ENCODE measurements at places on chromosomes 4 and X.

GRCh38 chrX:31074522-31074921, 2.7 kb upstream of the FTHL17 start:
- no peak for DNase-seq

DNA sequence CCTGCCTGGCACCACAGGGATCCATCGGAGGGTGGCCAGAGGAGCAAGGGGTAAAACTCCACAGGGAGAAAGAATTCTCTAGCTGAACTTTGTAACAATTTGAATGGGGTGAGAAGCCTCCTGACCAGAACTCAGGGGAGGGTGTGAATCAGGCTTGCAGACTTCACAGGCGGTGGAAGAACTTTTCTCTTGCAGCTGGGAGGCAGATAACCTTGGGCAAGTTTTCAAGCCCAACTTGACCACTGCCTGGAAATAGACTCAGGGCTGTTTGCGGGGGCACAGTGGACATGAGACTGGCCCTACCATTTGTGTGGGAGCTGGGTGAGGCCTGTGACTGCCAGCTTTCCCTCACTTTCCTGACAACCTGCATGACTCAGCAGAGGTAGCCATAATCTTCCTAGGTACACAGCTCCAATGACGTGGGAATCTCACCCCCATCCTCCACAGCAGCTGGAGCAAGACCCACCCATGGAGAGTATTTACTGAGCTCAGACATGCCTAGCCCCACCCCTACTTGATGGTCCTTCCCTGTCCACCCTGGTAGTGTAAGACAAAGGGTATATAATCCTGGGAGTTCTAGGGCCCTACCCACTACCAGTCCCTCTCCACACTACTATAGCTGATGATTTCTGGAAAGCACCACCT, 210.0 kb upstream of the AGTR2 start:
- DNase-seq = no peak

DNA sequence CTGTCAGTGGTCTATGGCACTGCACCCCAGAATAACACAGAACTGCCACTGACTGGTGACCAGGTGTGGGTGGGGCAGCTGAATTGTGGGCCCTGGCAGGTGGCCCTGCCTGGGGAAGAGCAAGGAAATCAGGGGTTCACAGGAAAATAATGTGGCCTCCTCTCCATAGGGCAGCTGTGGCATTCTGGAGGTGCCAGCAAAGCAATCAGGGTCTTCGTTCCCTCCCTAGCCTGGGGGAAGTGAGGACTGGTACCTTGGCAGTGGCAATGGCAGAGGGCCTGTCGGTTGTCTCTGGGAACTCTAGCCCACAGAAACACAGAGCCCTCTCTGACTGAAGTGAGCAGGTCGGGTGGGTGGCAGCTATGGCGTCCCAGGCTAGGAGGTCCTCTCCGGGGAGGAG, 223.0 kb downstream of the GRIA2 start:
- DNase-seq = no peak

GRCh38 chr4:106659371-106659770, 290.8 kb upstream of the GIMD1 start:
- DNase-seq = no peak

- DNase-seq = no peak
Measured at GRCh38 chr4:2804449-2804972, 11.6 kb downstream of the SH3BP2 start.

GRCh38 chr4:6889101-6889735, 20.4 kb upstream of the TBC1D14 start:
- DNase-seq = no peak
